Left renal cortex interstitium (tissue), 4 donors: ENCODE measurements at places on chromosomes 6 and 20.

DNA sequence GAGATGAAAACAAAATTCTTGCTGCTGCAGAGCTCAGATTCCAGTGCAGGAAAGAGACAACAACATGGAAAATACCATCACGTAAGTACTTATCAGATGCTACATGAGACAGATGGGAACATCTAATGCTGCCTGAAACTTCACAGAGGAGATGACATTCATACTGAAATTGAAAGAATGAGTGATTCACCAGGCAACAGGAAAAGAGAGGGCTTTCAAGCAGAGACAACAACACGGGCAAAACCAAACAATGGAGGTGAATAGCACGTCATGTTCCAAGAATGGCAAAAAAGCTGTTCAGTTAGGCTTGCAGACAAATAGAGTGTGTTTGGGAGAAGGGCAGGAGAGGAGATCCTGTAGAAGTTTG is 39.3 kb downstream of the GTF2H5 start:
- DNase-seq = no peak

GRCh38 chr6:150336299-150336698 is 32.5 kb upstream of the IYD start:
- DNase-seq = no peak

- DNase-seq = no peak
Observed at GRCh38 chr6:16676376-16676775, 84.9 kb downstream of the ATXN1 start.

GRCh38 chr6:39488255-39488879 is 165.9 kb upstream of the KCNK16 start:
- DNase-seq = no peak

DNA sequence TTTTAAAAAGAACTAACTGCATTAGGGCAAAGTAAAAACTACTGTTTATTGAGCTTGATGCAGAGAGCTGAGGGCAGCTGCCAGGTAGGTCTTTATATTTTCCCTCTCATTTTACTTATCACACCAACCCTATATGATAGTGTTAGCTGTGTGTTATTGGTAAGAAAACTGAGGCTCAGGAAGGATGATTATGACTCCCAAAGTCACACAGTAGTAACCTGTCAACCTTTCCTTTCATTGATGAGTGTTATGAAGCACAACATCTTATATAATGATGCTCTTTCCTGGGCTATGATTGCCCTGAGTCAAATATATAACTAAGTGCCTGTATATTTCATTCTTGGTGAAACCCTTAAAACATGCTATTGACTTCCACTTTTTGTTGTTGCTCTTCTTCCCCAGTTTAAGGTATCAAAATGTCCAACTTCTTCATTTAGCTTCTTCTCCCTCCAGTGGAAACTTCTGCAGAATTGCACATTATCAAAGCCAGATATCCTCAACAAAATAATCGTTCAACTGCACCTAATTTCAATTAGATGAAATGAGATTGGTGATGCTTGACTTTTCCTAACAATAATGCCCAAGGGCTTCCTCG is 8.1 kb downstream of the GFOD1 start:
- no peak for DNase-seq

DNA sequence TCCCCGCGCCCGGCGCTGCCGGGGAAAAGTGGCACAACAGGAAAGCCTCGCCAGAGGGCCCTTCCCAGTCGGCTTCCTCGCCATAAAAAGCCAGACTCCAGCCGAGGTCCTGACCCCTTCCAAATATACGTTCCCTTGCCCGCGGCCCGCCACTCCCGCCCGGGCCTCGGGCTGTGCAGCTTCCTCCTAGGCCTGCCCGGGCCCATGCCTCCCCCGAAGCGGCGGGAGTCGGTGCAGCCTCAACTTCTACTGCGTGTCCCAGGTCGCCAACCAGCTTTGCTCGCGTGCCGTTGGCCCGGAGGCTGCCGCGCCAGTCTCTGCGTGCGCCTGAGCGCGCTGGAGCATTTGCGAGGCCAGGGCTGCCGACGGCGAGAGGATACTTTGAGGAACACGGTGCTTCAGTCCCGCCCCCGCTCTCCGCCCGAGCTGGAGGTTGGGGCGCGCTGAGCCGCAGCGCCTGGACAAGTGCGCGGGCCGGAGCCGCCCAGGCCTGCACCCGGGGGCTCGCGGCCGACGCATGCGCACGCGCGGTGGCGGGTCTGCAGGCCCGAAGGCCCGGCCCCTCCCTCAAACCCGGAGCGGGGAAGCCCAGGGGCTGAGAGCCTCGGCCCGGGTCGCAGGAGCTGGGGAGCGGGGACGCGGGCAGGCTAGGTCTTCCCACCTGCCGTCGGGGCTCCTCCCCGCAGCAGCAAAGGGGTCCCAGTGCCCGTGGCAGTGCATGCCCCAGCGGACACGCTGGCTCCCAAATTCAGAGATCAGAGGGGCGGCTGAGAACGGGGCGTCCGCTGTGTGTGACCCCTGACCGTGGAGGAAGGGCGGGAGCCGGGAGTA is 10.2 kb downstream of the FOXC1 start:
- DNase-seq = no peak

DNA sequence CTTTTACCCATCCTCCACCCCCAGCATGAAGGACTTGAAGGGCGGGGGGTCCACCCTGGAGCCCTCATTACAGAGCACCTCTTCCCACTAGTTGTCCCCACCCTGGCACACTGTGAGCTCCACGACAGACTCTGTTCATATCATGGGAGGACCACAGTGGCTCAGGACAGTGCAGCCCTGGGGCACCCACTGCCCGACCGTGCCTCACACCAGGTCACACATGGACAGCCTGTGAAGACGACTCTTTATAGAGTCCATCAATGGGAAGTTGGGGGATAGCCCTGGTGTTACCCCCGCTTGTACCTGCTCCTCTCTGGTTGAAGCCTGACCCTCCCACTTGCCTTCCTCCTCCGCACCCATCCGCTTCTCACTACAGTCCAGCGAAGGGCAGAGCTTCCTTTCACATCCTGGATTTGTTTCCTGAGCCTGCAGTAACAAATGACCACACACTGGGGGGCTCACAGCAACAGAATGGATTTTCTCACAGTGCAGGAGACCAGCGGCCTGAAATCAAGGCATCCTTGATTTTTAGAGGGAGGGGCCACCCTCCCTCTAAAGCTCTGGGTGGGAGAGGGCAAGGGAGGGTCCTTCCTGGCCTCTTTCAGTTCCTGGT is 15.5 kb downstream of the ZNF831 start:
- DNase-seq = no peak

- DNase-seq = no peak
Observed at GRCh38 chr6:100573166-100573565, 108.4 kb upstream of the SIM1 start.

- DNase-seq = no peak
Observed at GRCh38 chr6:4610256-4610655, 165.9 kb upstream of the CDYL start.

DNA sequence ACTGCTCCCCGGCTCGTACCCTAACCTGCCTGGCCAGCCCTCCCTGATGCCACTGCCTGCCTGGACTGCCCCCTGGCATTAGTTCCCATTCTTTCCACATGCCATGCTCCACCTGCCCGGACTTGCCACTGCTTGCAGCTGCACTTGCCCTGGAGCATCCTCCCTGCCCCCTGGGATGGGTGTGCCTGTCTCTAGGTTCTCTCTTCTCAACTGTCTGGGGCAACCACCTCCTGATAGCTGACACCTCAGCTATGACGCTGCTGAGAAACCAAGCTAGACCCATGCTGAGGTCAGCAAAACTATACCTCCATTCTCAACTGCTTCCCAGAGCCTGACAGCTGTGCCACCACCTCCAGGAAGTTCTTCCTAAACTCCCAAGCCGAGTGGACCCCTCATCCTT is 72.1 kb downstream of the PERP start:
- no peak for DNase-seq

GRCh38 chr20:44702776-44703175 is 12.4 kb upstream of the CCN5 start:
- DNase-seq = no peak

GRCh38 chr20:57048027-57048869 is 218.2 kb downstream of the BMP7 start:
- DNase-seq = no peak

DNA sequence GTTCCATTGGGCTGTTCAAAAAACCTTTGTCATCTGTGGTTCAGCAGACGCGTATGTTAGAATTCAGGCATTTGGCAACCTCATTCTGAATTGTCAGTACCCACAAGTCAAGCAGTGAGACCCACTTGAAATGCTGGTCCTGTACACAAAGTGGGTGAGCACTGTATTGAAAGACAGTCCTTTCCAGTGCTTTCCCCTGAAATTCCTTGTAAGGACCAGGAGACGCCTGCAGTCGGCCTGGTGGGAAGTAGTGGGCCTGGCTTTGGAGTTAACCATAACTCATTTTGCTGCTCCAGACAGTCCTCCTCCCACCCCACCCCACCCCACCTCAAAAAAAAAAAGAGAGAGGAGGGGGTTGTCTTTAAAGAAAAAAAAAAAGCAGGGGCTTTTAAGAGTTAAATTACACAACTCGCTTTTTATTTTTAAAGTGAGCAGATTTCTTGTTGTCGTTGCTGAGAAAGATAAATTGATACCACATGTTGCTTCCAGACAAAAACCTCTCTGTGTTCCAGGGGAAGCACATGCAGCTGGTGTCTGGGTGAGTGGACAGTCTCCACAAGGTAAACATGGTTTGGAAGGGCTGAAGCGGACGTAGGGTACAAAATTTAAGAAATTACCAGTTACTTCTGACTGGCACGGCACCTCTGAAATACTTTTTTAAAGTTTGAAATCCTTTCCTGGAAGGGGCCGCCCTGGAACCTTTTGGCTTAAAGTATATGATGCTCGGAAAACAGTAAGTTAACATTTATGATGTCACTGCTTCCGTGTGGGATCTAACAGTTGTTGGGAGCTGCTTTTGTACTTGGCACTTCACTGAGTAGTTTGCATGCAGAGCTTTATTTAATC is 95.3 kb downstream of the FOXO3 start:
- DNase-seq = no peak

GRCh38 chr6:132977413-132977812 is 163.0 kb downstream of the RPS12 start:
- no peak for DNase-seq

GRCh38 chr6:73929405-73929804 is 233.4 kb downstream of the CD109 start:
- DNase-seq = no peak

GRCh38 chr6:2129182-2129621 is 116.2 kb downstream of the GMDS start:
- DNase-seq = no peak

GRCh38 chr6:21157186-21157929 is 436.2 kb upstream of the SOX4 start:
- no peak for DNase-seq

DNA sequence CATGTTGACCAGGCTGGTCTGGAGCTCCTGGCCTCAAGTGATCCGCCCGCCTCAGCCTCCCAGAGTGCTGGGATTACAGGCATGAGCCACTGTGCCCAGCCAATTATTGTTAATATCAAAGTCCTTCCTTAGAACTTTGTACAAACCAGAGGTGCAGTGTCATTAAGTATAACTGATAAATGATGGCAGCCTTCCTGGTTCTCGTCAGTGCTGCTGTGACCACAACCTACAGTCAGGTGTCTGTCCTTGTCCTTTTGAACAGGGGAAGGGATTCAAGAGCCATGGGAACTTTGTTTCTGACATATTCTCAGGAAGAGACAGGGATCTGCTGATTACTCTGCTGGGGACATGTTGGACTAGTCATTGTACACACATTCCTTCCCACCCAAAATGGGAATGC is 103.2 kb upstream of the TIAM2 start:
- no peak for DNase-seq

GRCh38 chr6:141467041-141467440 is 665.7 kb upstream of the GJE1 start:
- DNase-seq = no peak

DNA sequence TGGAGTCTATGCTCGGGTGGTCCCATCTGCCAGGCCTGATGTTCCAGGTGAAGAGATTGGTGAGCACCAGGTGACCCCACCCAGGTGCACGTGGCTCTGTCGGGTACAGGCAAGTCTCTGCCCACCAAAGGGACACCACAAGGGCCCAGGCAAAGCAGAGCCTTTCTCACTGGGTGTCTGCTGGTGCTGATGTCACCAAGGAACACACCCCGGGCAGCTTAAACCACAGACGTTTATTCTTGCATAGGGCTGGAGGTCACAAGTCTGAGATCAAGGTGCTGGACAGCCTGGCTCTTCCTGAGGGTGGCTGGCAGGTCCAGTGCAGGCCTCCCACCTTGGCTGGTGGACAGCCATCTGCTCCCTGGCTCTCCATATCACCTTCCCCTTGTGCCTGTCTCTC is 100.7 kb upstream of the CD93 start:
- DNase-seq = no peak

DNA sequence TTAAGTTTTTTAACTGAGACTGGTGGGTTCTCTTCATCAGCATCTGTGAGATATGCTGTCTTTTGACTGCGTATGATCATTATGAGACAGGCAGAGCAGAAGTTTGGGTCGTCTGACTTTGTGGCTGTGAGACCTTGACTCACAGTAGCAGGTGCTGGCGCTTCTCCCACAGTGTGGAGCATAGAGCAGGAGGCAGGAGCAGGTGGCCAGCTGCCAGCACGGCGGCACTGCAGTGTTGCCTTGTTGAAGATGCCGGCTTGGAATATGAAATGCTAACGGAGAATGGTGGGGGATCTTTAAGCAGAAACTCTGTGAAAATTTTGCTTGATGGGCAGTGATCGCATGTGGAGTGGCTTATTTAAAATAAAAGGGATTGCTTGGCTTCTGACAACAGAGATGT is 105.0 kb downstream of the TIAM2 start:
- DNase-seq = no peak

- no peak for DNase-seq
Observed at GRCh38 chr20:9507544-9508239, 6.7 kb upstream of the LAMP5 start.

DNA sequence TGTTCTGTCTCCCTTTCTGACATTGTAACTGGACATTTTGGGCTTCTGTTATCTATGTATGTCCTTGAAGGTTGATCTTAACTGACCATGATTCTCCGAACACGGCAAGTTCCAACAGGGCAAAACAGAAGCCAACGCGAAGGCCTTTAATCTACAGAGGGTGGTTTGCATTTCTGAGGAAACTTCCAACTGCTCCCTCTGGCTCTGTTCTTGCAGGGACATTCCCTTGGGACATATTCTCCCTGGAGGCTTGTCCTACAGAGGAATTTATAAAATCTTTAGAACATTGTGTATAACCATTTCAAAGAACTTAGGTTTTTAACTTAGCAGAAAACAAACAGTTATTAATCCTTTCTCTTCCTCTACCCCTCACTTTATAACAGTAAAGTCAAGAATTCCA is 189.0 kb upstream of the CDYL start:
- DNase-seq = no peak

DNA sequence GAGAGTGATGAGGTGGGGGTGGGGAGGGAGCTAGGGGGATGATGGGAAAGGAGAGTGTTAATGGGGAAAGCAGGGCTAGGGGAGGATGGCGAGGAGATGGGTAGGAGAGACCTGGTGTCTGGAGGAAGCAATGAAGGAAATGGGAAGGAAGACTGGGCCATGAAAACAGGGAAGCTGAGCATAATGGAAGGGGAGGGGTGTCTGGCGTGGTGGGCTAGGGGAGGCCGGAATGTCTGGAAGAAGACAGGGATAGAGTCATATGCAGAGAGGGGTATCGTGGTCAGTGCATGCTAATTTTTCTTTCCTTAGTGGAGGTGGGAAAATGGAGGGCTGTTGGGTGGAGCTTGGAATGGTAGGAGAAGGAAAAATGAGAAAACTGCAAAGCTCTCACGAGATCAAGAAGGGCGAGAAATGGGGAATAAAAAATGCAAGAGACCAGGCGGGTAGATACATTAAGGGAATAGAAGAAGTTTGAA is 423 bp downstream of the KLHDC3 start:
- no peak for DNase-seq
